ENCODE measurements at places on chromosomes 5 and 9. TPM values are rescaled to one million over a fixed set of nuclear protein-coding genes. Genes with fewer than 3 reads are reported as not detected.

- no peak for DNase-seq
- H3K36me3 ChIP-seq = no peaks in the 10 kb centered on the region
- peaks cover 34% of the 10 kb centered on the region for H3K4me1 ChIP-seq
- H3K27ac ChIP-seq = no peak overlapping the region
These were observed 240.2 kb downstream of the ARHGAP26 start for GRCh38 chr5:143010351-143010750.

The FAM78A gene
- 1.7 TPM for total RNA-seq

- H3K27ac ChIP-seq = no peak overlapping the region
- no peaks in the 10 kb centered on the region for H3K27me3 ChIP-seq
- no peak for DNase-seq
- peaks cover 5% of the 10 kb centered on the region for H3K4me1 ChIP-seq
These were observed 133.9 kb upstream of the FBN2 start for GRCh38 chr5:128671943-128672342.

The ANKRD31 gene
- total RNA-seq = under 0.01 TPM

GRCh38 chr5:64612344-64612961, 77.8 kb upstream of the SHISAL2B start:
- H3K27me3 ChIP-seq = no peaks in the 10 kb centered on the region
- peak; percentile 60 for DNase-seq
- no peak overlapping the region for H3K27ac ChIP-seq
- no peaks in the 10 kb centered on the region for H3K4me1 ChIP-seq

GRCh38 chr9:77435277-77435676, 212.8 kb downstream of the GNA14 start:
- no peak overlapping the region for H3K4me3 ChIP-seq
- DNase-seq = no peak
- no peaks in the 10 kb centered on the region for H3K36me3 ChIP-seq
- H3K27ac ChIP-seq = no peak overlapping the region

- H3K27me3 ChIP-seq = no peaks in the 10 kb centered on the region
- H3K36me3 ChIP-seq = no peaks in the 10 kb centered on the region
- no peak for DNase-seq
- H3K27ac ChIP-seq = no peak overlapping the region
- H3K4me1 ChIP-seq = no peaks in the 10 kb centered on the region
- no peak overlapping the region for H3K4me3 ChIP-seq
These were observed 1498.8 kb downstream of the MAT2B start for GRCh38 chr5:165004175-165004574.

GRCh38 chr9:81969971-81970370, 18.6 kb upstream of the SPATA31D1 start:
- no peak for DNase-seq
- H3K27me3 ChIP-seq = no peaks in the 10 kb centered on the region
- H3K4me1 ChIP-seq = no peaks in the 10 kb centered on the region
- no peak overlapping the region for H3K27ac ChIP-seq
- H3K36me3 ChIP-seq = no peaks in the 10 kb centered on the region
- H3K4me3 ChIP-seq = no peak overlapping the region

Data from esophagus muscularis mucosa (tissue), 4 donors.